ENCODE measurements at places on chromosomes 6 and 20.

GRCh38 chr6:23566418-23566817, 559.6 kb upstream of the NRSN1 start:
- DNase-seq = no peak

- no peak for DNase-seq
Measured at GRCh38 chr6:130843575-130844320, 16.5 kb downstream of the SMLR1 start.

GRCh38 chr6:23390221-23390620, 735.8 kb upstream of the NRSN1 start:
- DNase-seq = no peak

- no peak for DNase-seq
Measured at GRCh38 chr6:79868098-79868722, 79.1 kb downstream of the ELOVL4 start.

DNA sequence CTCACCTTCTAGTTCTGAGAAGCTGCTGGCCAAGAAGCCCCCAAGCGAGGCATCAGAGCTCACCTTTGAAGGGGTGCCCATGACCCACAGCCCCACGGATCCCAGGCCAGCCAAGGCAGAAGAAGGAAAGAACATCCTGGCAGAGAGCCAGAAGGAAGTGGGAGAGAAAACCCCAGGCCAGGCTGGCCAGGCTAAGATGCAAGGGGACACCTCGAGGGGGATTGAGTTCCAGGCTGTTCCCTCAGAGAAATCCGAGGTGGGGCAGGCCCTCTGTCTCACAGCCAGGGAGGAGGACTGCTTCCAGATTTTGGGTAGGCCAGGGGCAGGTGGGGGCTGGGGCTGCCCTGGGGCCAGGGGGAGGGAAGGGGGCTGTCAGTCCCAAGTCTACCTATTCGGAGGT, 2.3 kb downstream of the MYLK2 start:
- DNase-seq = no peak

DNA sequence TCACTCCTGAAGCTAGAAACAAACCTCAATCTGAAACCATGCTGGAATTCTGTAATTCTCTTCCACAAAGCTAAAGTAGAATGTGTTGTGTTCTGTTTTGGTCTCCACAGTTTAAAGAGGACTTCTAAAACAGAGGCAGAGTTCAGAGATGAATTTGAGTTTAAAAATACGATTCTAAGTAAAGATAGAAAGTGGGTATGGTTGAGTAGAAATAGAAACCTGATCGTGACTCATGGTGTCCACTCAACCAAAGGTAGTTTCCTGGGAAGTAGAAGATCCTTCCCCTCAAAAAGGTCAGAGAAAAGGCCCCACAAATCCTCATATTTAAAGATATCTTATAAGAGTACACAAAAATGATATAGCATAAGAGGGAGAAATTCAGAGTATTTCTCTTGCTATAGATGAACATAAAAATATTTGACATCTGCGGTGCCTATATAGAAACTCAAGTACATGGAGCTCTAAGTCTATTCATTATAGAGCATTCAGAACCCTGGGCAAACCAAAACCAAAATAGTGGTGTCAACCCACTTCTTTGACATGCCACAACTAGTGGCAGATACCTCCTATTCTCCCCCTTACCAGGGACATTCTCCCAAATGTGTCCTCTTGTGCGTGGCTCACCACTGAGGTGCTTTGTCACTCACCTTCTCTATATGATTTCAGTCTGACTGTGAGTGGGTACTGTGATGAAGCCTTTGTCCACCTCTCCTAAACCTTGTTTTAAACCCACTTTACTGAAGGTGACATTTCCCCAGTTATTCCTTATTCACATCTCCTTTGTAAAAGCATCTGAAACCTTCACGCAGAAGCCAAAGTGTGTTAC, 84.5 kb downstream of the PLCB1 start:
- no peak for DNase-seq

DNA sequence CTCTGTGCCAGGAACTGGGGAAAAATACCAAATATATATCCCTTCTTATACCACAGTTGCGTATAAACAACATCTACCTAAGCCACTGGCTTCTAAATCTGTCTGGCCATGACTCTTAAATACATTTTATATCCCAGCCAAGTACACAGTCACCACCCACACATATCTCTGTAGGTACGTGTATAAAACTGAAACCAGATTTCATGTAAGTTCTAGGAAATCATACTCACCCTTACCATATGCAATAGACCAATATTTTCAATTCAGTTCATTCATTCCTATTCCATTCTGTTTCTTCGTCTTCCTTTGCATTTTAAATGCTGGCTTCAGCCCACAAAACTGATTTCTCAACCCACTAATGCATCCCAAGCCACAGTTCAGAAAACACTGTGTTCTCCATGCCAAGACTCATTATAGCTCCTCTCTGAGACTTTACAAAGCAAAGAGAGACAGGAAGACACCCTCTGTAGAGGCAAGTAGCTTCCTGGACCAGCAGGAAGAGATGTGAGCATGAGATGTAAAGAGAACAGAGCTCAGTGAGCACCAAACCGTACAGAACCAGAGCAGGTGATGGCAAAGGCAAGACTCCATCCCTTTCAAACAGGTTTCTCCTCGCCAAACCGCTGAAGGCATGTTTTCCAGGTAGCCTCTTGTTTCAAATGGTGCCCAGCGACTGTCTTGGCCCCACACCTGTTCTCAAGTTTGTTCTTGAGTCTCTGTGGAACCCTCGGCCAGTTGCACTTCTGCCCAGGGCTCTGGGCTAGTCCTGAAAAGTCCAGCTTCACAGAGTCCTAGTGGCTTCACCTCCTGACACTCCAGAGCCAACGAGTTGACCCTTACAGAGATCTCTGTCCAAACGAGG, 18.7 kb downstream of the FAM50B start:
- DNase-seq = no peak

GRCh38 chr20:32963176-32963575, 41.1 kb downstream of the SUN5 start:
- no peak for DNase-seq

DNA sequence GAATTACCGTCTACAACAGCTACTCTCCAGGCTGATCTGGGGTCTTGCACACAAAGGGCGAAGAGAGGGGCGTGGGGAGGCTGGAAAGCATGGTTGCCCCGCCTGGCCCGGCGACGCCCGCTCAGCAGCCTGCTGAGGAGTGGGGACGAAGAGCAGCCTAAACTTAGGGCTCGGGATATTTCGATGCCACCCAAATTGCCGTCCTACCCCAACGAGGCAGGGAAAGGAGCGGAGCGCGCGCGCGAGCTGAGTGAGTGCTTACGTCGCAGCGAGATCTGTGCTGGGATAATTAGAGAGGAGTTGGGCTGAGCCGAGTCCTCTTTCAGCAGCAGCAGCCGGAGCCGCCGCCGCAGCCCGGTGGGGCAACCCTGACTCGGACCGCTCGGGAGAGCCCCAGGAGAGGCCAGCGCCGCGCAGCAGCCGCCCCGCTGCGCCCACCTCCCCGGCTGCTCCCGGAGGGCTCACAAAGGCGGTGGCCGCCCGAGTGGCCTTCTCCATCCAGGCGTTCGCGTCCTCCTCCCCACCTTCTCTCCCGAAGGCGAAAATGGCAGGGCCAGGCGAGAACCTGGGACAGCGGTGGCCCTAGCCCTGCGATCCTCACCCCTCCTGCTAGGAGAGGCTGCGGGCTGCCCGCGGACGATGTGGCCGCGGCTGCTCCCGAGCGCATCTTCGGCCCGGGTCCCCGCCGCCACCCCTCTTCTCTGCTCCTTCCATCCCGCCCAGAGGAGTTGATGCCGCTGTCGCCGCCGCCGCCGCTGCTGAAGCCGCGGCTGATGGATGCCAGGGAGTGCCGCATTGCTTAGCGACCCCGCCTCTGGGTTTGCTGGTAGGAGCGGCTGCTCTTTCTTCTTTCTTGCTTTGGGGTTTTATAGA, at the start of gene CLVS2:
Gene CLVS2, plus strand, starts transcription at position 315 of the 873 bp plus-strand sequence. CDS start 1,543 bp downstream, outside the sequence.
- DNase-seq = no peak

DNA sequence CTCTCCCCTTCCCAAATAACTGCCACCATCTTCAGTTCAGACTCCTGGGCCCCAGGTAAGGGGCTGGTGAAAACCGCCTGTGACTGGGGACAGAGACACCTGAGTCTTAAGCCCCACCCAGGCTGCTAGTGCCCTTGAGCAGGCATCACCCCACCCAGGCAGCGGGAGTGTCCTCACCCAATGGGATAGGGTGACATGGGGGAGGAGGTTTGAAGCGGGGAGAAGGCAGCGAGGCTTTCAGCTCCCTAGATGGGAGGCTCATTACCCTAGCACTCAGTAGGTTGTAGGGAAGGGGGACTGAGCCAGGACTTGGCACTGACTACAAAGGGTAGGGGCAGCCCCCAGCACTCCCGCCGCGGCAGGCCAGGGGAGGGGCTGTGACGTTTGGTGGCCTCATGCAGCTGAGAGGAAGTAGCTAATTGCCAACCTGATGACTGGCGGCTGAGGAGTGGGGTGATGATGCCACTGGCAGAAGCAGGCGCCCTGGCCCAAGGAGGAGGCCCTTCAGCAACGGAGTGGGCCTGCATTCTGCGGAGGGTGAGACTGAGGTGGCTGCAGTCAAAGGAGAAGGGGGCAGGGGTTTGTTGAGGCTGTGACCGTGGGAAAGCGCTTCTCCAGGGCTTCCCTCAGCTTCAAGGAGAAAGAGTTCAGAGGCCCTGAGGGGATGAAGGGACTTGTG, 126.9 kb downstream of the MRPL14 start:
- DNase-seq = no peak

- no peak for DNase-seq
Measured at GRCh38 chr6:20924911-20925543, 390.8 kb downstream of the CDKAL1 start.

DNA sequence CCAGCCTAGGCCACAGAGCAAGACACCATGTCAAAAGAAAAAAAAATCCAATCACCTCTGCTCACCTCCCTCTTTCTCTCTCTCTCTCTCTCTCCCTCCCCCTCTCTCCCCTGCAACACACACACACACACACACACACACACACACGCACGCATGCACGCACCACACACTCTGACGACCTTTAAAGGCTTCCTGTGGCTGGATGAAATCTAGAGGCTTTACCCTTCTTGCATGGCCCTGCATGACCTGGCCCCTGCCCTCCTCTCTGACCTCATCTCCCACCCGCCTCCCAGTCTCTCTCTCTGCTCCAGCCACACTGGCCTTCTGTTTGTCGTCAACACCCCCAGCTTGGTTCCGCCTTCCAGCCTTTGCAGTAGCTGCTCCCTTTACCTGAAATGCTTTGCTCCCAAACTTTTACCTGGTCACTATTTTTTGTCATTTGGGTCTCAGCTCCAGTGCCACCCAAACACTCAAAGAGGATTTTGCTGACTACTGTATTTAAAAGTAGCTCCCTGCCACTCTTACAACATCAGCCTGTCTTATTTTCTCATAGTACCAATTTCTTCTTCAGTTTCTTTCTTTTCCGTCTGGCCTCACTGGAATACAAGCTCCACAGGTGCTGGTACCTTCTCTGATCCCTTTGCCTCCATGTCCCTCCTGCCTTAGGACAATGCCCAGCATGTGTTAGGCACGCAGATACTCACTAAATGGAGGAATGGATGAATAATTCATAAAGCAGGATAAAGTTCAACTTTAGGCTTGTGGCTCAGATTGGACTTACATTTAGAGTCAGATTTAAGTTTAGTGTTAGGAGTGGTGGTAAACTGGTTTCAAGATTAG, 4.3 kb upstream of the LTA start:
- no peak for DNase-seq

DNA sequence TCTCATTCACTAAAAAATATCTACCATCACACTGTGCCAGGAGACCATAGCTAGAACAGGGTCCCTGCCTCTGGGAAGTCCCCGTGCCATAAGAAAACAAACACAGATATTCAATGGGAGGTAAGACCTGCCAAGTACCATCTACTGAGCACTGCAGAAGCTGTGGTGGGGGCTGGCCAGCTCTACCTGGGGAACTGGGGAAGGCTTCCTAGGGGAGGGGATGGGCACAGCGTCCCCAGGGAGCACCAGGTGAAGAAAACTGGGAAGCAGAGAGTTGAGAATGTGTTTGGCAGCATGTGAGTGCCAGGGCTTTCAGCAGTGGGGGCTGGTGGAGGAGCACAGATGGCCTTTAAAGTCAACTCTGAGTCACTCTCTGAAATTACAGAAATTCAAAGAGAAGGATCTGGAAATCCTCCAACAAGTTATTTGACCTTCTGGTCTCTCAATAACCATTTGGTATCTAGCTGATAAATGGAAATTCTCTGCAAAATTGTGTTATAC, 85.2 kb downstream of the SHLD1 start:
- peak; percentile 22 for DNase-seq

GRCh38 chr6:2441601-2442475, 196.4 kb upstream of the GMDS start:
- DNase-seq = no peak

GRCh38 chr6:27865850-27866356, 46.3 kb downstream of the OR2B2 start:
- no peak for DNase-seq

DNA sequence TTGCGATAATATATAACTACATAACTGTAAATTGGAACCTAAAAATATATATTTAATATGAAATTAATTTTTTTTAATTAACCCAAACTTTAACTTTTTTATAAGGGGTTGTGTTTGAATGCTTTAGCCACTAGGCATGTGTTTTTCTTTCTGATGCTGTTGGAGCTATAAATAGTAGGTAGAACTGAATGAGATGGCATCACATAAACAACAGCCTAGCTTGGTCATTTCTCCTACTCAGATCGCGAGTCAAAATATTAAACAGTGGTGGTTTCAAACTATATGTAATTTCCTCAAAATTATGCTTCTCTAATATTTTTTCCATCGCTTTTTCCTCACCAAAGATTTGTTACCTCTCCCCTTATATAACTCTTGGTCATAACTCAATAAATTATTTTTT, 243.2 kb downstream of the ARID1B start:
- no peak for DNase-seq

DNA sequence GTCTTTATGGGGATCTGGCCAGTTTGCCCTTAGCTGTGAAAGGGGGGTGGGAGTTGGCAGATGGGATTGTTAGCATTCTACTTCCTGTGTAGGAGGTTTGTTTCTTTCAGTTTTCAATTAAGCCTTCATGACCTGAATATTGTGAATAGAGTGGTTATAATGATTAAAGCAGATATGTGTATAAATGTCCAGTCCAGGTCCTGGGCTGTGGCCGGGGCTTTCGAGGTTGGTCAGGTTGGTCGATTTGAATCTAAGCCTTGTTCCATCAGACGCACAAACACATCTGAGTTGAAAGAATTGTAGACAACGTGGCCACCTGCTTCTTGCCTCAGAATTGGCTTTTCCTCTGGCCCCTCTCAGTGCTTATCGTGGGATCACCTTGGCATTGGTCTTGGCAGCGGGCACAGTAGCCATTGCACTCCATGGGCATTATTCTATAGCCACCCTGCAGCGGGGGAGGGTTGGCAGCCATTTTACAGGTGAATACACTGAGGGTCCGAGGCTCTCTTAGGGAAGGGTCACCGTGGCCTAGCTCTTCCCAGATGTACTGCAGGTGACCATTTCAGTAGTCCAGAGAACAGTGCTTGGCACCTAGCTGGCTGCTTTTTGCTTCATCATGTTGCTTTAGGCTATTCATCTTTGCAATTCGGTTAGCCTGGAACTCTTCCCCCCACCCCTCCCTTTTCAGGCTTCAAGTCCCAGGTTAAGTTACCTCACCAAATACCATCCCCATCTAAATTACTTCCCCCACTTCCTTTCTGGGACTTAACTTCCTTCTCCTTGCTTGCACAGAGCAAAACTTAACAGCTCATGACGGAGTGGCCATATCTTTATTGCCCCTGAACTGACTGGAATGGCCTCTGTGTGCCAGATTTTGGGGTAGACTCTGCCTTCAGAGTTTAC, 1.1 kb downstream of the RNF114 start:
- DNase-seq = no peak

GRCh38 chr6:69846770-69847491, 19.4 kb upstream of the COL19A1 start:
- DNase-seq = no peak
